ENCODE measurements at places on chromosomes 4 and X.

DNA sequence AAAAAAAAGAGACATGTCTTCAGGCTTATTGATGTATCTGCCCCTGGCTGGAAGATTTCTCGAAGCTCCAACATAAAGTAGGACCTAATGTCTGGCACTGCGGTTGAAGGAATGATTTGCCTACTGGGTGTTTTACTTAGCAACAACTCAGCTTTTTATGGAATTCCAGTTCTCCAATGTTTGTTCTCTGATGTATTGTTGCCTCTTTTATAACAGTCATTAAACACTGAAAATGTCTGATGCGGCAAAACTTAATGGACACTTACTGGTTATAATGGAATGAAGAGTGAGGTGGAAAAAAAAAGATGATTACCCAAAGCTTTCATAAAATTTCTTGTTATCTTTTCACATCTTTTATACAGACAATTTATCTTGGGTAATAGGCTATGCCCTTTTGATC, 75.6 kb upstream of the ZFP42 start:
- DNase-seq, result no peak

GRCh38 chr4:137156807-137157206, 375.5 kb downstream of the PCDH18 start:
- DNase-seq, result no peak

DNA sequence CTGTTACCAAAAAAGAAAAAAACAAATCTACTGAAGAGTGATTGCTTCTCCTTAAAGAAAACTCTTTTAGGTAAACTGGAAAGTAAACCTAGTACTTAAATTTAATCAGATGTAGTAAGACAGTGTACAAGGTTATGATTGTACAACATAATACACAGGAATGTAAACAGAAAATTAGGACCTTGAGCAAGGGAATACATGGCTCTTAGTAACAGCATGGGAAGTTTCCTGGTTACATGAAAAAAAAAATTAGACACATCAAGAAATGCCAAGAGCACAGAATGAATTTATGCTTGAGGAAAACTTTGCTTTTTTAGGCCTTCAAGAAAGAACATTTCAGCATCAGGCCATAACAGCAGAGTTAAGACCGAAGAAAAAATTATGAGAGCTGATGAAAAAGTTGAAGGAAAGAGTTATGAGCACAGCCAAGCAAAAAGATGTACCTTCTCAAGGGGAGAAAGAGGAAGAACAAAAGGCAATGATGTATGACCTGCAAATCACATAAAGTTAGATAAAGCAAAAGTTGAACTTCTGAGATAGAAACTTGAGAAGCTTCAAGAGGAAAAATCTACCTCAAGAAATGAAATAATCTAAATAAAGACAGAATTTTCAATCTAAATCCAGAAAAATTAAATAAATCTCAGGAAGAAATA, 311.6 kb downstream of the GALNTL6 start:
- no peak for DNase-seq

DNA sequence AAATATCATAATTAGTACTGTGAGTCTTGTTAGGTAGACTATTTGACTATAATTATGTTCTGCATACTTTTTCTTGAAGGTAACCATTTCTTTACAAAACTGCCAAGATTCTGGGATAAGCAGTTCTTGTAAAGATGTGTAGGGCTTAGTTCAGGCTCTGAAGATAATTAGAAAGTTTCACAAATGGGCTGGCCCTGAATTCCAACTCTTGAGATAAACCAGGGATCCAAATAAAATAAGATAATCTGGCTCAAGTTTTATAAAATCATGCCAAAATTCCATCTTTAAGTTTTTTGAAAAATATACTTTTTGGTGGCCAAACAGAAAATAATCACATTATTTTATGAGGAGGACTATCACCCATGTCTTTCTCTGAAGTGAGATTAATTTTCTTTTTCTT, 35.5 kb upstream of the GLRB start:
- DNase-seq, result no peak

DNA sequence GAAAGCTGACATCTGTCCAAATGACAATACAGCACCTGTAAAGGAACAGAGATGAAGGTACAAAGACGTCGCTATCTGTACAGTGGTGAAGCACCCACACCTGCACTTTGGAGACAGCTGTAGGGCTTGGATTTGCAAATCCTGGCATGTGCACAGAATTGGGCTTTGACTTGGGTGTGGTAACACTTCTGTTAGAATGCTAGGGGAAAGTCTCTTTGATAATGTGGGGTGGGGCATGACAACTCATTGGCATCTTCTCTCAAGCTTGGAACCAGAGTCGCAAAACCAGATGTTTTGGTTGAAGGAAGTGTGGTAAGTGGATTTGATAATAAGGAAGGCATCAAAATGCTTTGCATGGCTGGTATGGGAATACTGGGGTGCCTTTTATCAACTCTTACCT, 55.5 kb downstream of the VCX3B start:
- DNase-seq, result no peak

- DNase-seq, result no peak
These were observed 181.7 kb downstream of the MAML3 start for GRCh38 chr4:139972305-139972704.

GRCh38 chr4:155010376-155010775, 198.1 kb upstream of the NPY2R start:
- DNase-seq, result no peak

- DNase-seq, result no peak
These were observed 32.7 kb downstream of the NFKB1 start for GRCh38 chr4:102533904-102534303.

DNA sequence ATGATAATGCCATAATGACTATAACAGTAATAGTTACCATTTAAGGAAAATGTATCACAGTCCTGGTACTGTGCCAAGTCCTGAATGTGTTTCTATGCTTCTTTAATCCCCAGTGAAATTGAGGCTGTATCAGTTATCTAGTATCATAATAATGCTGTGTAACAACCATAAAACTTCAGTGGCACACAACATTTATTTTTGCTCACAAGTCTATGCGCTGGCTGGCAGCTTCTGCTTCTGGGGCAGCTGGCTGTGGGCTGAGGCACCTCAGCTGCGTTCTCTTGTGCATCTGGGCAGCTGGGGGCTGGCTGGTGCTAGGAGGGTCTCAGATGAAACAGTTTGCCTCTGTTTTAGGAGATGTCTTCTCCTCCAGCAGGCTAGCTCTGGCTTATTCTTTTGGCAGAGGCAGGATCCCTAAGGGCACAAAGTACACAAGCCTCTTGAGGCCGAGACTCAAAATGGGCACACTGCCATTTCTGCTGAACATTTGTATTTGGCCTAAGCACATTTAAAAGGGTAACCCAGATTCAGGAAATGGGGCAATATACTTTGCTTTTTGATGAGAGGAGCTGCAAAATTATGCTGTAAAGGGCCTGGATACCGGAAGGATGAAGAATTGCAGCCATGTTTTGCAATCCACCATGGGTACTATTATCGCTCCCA, 62.6 kb upstream of the DHX15 start:
- DNase-seq, result no peak

DNA sequence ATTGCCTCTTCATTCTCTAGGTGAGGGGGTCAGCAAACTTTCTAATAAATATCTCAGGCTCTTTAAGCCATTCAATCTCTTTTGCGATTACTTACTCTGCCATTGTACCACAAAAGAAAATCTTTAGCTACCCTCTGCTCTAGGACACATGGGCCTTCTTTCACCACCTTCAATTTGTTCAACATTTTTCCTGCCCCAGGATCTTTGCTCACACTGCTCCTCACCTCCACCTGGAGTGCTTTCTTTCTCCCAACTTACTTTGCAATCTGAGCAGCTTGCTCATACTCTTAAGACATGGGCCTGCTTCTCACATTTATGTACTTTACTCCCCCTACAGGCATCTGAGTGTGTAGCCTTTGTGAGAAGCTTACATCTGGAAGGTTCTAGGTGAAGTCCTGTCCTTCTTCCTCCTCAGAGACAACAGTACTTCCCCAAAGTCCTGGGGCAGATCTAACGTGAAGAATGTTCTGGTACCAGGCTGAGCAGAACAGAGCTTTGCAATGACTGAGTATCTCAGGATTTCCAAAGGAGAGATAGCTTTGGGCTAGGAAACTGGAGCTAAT, 55.0 kb upstream of the PRDM5 start:
- DNase-seq, result no peak

DNA sequence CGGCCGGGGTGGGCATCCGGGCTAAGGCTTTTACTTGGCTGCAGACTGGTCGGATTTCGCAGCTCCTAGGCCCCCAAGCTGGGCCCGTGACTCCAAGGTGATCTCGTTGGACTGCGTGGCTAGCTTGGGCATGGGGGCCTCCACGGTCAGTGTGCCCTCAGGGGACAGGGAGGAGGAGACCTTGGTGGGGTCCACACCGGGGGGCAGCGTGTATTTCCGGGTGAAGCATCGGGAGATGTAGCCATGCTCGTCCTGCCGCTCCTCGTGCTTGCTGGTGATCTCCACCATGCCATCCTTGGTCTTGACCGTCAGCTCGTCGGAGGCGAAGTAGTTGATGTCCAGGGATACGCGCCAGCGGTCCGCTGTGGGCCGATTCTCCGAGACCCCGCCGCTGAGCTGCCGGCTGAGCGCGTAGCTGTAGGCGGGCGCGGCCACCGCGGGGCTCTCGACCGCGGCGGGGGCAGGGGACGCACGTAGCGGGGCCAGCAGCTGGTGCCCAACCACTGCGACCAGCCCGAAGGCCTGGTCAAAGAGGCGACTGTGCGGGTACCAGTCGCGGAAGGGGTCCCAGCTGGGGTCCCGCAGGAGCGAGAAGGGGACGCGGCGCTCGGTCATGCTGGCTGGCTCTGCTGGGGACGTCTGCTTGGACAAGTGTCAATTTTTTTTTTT, 881 bp upstream of the CACNA1F start:
- DNase-seq, result no peak

GRCh38 chr4:78772526-78773091, 3.5 kb upstream of the BMP2K start:
- DNase-seq, result no peak

DNA sequence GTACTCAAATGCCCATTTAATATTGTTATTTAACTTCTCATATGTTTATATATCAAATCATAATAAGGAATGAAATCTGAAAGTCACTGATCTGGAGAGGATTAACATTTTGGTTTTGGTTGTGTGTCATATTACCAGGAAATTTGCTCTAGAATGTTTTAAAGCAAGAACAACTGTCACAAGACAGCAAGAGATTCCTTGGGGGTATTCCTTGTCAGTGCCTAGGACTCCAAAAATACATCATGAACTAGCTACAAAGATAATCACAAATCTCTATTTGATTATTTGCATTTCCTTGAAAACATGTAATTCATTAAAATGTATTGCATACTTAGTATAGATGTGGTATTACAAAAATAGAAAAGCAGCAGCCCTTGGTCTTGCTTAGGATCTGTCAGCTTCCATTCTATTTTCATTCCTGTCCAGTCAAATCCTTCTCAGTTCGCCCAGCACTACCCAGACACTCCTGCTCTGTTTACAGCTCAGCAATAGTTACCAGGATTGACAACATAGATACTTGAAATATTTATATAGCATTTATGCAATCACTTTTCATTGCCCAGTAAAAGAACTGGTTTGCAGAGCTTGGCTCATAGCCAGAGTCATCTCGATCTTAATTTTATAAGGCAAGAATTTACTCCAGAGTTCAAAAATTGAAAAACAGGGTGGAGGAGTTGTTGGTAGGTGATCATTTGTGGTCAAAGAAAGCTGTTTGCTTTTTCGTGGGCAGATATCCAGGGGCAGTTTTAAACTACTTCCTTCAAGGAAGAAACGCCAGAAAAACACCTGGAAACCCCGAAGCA, 9.2 kb upstream of the BMP3 start:
- no peak for DNase-seq

DNA sequence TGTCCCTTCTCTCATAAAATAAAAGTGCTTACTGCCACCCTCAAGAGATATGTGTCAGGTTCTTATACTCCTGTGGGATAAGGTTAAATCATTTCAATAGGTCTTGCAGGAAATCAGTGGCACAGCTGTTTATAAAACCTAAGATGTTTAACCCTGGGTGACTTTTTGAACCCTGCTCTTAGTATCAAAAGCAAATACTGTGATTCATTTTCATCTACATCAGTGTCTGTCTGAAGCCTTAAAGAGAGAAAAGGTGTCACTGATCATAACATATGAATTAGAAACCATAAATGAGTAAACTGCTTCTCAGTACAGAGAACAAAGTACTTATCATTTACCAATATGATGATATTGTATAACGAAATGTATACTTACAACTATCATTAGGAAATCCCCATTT, 59.0 kb downstream of the CCSER1 start:
- no peak for DNase-seq

DNA sequence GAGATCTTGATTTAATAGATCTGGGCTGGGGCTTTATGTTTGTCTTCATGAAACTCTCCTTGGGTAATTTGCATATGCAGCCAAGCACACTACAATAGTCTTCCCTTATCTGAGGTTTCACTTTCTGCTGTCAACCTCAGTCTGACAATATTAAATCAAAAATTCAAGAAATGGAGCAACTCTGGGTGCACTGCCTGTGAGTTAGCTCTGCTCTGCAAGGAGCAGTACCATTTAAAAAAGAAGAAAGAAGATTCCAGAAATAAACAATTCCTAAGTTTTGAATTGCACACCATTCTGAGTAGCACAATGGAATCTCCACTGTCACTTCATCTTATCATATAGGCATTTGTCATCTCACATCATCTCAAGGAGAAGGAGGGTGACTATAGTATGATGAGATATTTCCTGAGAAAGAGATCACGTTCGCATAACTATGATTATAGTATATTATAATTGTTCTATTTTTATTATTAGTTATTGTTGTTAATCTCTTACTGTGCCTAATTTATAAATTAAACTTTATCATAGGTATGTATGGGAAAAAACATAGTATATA, 9.4 kb downstream of the FNIP2 start:
- no peak for DNase-seq

- DNase-seq, result no peak
These were observed 98.1 kb downstream of the HNRNPD start for GRCh38 chr4:82275431-82276331.

DNA sequence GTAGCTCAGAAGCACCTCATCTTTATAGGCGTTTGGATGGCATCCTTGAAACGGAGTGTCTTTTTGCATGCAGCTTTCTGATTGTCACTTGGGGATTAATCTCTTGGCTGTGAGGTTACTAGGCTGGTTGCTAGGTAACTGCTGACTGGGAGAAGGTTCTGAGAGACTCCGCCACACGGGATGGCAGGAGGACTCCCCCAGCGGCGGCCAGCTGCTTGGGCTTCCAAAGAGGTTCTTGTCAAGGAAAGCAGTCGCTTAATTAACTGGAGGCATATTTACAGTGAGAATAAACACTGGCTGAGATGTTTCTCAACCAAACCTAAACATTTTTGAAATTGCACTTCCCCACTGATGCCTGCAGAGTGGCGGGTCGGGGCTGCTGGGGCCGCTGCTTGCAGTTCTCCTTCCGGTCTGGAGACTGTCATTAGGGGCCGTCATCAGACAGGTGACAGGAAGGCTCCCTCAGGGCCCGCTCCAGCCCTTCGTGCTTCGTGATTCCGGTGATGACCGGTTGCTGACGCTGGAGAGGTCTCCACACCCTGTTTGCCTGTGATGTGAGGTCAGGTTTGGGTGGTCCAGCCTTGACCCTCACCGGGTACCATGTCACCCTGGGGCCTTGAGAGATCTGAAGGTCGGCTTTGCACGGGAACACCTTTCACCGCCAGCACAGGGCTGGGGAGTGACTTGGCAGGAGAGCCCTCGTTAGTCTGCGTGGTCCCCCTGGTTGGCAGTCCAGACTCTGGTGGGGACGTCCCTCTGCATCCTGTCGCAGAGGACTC, 9.1 kb downstream of the NSG1 start:
- no peak for DNase-seq

GRCh38 chr4:88244816-88245579, 39.4 kb downstream of the PPM1K start:
- DNase-seq, result peak; percentile 12

- DNase-seq, result no peak
These were observed 33.9 kb downstream of the VSIG4 start for GRCh38 chrX:66005830-66006449.

All from activated CD4-positive, alpha-beta T cell treated with anti-CD3 and anti-CD28 coated beads, Interleukin-2, amount 50 U/mL, for 24 hours (primary cell).